ENCODE measurements at places on chromosomes 1 and 21. TPM values are rescaled to one million over a fixed set of nuclear protein-coding genes. Genes with fewer than 3 reads are reported as not detected.

Gene KCNH1
- not detected for total RNA-seq

Gene OSCP1
- 3.8 TPM for total RNA-seq

Gene DPT
- 35.3 TPM for total RNA-seq

Gene OLIG2
- total RNA-seq = not detected

Gene FCER1G
- 24.8 TPM for total RNA-seq

Gene ZBTB8OS
- 34.5 TPM for total RNA-seq

Gene CELA3A
- total RNA-seq = not detected

Gene ETNK2
- total RNA-seq = 3.3 TPM

All from left ventricle myocardium superior (tissue), 1 donor.